ENCODE measurements at places on chromosomes 5 and 9. TPM values are rescaled to one million over a fixed set of nuclear protein-coding genes. Genes with fewer than 3 reads are reported as not detected.

GRCh38 chr9:18007621-18008020 lies 428.8 kb downstream of the SH3GL2 start:
- no peak for DNase-seq

DNA sequence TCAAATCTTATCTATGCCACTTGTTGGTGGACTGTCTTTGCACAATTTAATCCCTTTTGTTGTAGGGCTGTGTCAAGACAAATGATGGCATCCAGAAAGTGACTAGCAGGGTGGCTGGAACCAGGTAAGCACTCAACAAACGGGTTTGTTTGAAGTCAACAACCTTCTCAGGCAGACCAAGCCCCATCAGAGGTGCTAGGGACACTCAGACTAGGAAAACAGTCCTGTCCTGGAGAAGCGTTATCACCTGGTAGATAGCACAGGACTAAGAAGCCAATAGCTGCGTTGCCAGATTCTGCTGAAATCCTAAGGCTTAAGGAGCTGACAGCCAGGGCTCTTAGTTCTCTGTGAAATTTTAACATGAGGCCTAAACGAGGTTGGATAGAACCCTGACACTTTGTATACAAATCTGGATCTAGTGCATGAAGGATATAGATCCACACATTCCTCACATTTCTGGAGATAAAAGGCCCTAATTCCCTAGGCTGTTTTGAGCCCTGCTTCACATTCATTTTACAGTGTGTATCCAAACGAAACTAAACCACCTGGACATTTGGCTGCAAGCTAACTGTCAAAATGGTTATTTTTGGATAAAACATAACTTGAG lies 179.8 kb downstream of the DCP2 start:
- DNase-seq, result no peak

DAPK1 gene
- 19.7 TPM for total RNA-seq

C9orf152 gene
- not detected for total RNA-seq

DNA sequence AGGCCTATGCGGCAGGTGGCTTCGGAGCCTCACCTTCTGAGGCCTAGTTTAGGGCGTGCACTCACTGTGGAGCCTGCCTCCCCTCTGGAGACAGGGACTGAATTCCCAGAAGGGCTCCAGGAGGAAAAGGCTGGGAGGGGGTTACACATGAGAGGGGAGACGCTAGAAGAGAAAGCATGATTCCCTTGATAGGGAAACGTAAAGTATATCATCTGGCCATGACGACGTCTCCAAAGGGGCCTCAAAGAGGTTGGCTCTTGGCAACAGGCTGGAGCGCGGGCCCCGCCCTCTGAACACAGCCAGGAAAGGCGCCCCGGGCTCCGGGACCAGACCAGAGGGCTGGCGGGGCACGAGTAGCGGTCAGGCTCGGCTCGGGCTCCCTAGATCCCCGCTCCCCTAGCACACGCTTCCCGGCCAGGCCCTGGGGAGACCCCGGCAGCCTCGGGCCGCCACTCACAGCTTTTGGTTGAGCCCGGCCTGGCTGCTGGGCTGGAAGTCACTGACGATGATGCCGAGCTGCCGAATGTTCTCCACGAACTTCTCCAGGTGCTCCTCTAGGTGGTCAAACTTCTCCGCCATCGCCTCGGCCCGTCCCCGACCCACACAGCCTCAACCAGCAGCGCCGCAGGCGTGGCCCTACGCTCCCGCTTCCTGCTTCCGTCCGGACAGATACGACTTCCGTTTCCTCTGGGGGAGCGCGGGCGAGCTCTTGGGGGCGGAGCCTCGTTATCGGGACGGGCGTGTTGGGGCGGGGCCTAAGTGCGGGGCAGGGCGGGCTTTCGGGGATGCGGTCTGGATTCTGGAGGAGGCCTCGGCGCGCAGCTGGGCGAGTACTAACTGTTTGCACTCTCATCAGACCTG lies at the start of gene MED10:
MED10 (minus strand) TSS at position 643 of the 861 bp plus-strand sequence; CDS start at position 579, 64 bp downstream.
- peak; percentile 89 for DNase-seq

- DNase-seq, result no peak
Measured at GRCh38 chr9:14702200-14702720, 9.0 kb upstream of the ZDHHC21 start.

All from LHCN-M2 (cell line).